Activated CD8-positive, alpha-beta memory T cell treated with anti-CD3 and anti-CD28 coated beads, Interleukin-2, amount 10 ng/mL, durations not matched to agents 7 days and 5 days (primary cell): ENCODE measurements at places on chromosomes 1 and 21. TPM values are rescaled to one million over a fixed set of nuclear protein-coding genes. Genes with fewer than 3 reads are reported as not detected.

CRB1 gene
- total RNA-seq: not detected

DENND2D gene
- 209 TPM for total RNA-seq

RGS1 gene
- total RNA-seq: 35.7 TPM

CACHD1 gene
- total RNA-seq: 0.07 TPM

PCP4L1 gene
- total RNA-seq: not detected

NPR1 gene
- total RNA-seq: 0.05 TPM

SKI gene
- total RNA-seq: 35.0 TPM

FCRL6 gene
- total RNA-seq: 0.61 TPM

DNA sequence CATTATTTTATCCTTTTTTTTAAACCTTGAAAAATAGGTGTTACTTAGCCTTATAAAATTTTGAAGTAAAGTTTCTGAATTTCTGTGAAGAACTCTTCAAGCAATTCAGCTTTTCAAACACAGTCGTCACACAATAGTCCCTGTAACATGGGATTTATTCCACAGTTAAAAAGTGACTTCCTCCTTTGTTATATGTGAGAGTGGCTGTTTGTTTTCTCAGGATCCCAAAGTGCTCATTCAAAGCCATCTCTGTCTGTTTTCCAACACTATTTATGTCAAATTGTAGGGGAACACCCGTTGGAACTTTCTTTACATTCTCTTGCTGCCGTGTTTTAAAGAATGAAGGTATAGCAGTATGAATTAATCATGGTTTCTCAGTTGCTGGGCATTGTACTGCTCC lies 80.8 kb upstream of the GPR52 start:
- peaks cover 6% of the 10 kb centered on the region for H3K36me3 ChIP-seq
- H3K4me1 ChIP-seq: no peaks in the 10 kb centered on the region
- H3K27me3 ChIP-seq: no peaks in the 10 kb centered on the region
- DNase-seq: no peak
- no peak overlapping the region for H3K27ac ChIP-seq

- no peaks in the 10 kb centered on the region for H3K27me3 ChIP-seq
- H3K36me3 ChIP-seq: peaks cover 22% of the 10 kb centered on the region
- no peak for DNase-seq
- no peak overlapping the region for H3K27ac ChIP-seq
Observed at GRCh38 chr21:37452227-37452626, 85.7 kb downstream of the DYRK1A start.

DNA sequence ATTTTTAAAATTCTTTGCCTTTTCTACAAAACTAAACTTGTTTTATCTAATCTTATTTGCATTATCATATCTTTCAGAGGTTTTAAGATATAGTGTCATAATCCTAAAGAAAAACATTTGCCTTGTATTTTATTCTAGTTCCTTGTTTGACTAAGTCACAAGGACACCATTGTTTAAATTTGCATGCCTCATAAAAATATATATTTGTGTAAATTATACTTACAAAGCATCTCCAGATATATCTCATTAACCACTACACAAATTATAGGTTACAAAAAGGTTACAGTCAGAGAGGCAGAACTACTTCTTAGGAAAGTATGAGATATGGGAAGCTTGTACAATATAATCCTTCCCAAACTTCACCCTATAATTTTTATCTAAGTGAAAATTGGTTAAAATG lies 4.2 kb upstream of the RGS13 start:
- H3K27ac ChIP-seq: no peak overlapping the region
- no peak for DNase-seq
- H3K27me3 ChIP-seq: peaks cover 16% of the 10 kb centered on the region
- no peak overlapping the region for H3K4me3 ChIP-seq
- no peaks in the 10 kb centered on the region for H3K4me1 ChIP-seq
- H3K36me3 ChIP-seq: no peaks in the 10 kb centered on the region

DNA sequence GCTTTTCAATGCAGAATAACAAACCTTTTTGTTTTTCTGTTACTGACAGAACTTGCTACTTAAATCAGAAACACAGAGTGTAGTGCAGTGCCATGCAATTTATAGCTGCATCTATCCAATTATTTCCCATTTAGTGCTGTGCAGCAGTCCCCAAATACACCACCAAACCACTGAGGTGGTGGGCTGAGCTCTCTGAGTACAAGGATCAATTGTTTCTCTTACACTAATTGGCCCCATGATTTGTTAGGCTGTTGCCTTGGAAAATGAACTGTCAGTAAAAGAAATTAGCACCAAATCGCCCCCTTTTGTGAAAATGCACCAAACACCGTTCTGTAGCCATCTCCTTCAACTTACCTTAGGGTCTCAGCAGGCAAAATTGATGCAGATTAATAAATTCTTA lies 118.9 kb upstream of the C8B start:
- H3K27me3 ChIP-seq: no peaks in the 10 kb centered on the region
- no peak overlapping the region for H3K27ac ChIP-seq
- no peak overlapping the region for H3K4me3 ChIP-seq
- no peaks in the 10 kb centered on the region for H3K4me1 ChIP-seq
- DNase-seq: no peak

DNA sequence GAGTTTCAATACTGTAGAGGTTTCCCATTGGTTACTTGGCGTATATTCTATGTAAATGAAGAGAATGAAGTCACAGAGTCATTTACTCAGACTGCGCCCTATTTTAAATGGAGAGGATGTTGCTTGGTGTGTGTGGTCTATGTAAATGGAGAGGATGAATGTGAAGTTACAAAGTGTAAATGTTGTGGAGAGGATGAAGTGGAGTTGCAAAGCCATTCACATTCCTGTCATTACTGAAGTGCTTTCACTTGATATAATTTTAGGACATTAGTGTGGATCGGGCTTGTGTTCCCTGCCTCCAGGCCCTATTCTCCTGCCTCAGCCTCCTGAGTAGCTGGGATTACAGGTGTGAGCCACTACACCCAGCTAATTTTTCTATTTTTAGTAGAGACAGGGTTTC lies 99.4 kb upstream of the CACYBP start:
- H3K27me3 ChIP-seq: no peaks in the 10 kb centered on the region
- H3K4me3 ChIP-seq: no peak overlapping the region
- peaks cover 50% of the 10 kb centered on the region for H3K36me3 ChIP-seq
- no peak for DNase-seq
- no peak overlapping the region for H3K27ac ChIP-seq
- no peaks in the 10 kb centered on the region for H3K4me1 ChIP-seq

GRCh38 chr1:226872437-226872836 lies 2.0 kb downstream of the PSEN2 start:
- H3K4me3 ChIP-seq: no peak overlapping the region
- H3K27me3 ChIP-seq: peaks cover 3% of the 10 kb centered on the region
- DNase-seq: peak; percentile 30
- no peak overlapping the region for H3K27ac ChIP-seq
- H3K4me1 ChIP-seq: peaks cover 20% of the 10 kb centered on the region

GRCh38 chr1:180092931-180093650 lies 61.6 kb upstream of the QSOX1 start:
- no peaks in the 10 kb centered on the region for H3K27me3 ChIP-seq
- H3K36me3 ChIP-seq: peaks cover 55% of the 10 kb centered on the region
- no peak overlapping the region for H3K27ac ChIP-seq
- no peak for DNase-seq
- H3K4me1 ChIP-seq: peaks cover 2% of the 10 kb centered on the region

GRCh38 chr1:20291645-20292084 lies 990 bp downstream of the VWA5B1 start:
- DNase-seq: no peak
- H3K36me3 ChIP-seq: no peaks in the 10 kb centered on the region
- no peak overlapping the region for H3K27ac ChIP-seq
- peak overlapping the region; percentile 12 for H3K4me3 ChIP-seq

GRCh38 chr21:20789729-20790500 lies 208.3 kb upstream of the NCAM2 start:
- DNase-seq: no peak
- no peak overlapping the region for H3K4me3 ChIP-seq
- no peak overlapping the region for H3K27ac ChIP-seq
- H3K36me3 ChIP-seq: no peaks in the 10 kb centered on the region
- H3K4me1 ChIP-seq: no peaks in the 10 kb centered on the region

GRCh38 chr1:203471841-203472240 lies 3.8 kb upstream of the PRELP start:
- H3K4me1 ChIP-seq: no peaks in the 10 kb centered on the region
- H3K36me3 ChIP-seq: no peaks in the 10 kb centered on the region
- DNase-seq: no peak
- H3K27ac ChIP-seq: no peak overlapping the region

DNA sequence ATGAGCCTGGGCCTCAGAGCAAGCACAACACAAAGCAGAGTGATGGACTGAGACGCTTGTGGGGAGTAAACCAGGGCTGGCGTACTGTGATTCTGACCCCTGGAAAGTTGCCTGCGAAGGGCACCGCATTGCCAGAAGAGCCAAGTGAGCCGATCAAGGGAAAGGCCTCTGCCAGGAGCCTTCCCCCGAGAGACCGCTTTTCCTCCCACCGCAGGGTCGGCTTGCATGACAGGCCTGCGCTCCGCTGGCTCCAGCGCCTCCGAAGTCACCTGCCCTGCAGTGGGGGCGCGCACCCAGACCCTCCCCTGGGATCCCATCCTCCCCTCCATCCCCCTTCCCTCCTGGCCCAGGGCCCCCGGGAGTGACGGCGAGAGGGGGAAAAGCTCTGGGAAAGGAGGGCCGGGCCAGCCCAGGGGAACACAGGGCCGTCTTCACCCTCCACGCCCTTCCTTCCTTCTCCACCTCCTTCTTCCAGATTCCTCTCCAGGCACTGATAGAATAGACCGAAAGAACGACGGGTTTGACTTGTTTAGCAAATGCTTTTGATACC lies 165.0 kb downstream of the TRIM33 start:
- peaks cover 6% of the 10 kb centered on the region for H3K36me3 ChIP-seq
- peaks cover 44% of the 10 kb centered on the region for H3K4me1 ChIP-seq
- no peak for DNase-seq
- H3K27me3 ChIP-seq: no peaks in the 10 kb centered on the region
- H3K4me3 ChIP-seq: peak overlapping the region; percentile 70

DNA sequence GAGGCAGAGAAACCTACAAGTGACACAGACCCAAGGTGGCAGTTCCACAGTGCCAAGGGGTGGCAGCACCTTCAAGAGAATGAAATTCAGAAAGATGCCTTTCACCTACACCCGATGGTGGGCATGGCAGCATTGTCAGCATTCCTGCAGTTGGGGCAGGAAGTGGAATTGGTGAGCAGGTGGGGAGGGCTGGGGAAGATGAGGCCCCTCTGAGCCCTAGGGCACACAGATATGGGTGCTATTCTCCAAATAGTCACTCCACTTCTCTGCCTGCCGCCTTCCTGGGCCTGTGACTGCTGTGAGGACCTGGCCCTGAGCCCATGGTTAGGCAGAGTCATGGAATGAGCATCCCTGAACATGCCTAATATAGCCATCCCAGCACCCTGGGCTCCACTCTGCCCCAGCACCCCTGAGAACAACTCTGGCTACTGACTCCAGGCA lies 8.3 kb downstream of the SHISA4 start:
- H3K4me3 ChIP-seq: no peak overlapping the region
- peaks cover 12% of the 10 kb centered on the region for H3K4me1 ChIP-seq
- H3K27ac ChIP-seq: no peak overlapping the region

DNA sequence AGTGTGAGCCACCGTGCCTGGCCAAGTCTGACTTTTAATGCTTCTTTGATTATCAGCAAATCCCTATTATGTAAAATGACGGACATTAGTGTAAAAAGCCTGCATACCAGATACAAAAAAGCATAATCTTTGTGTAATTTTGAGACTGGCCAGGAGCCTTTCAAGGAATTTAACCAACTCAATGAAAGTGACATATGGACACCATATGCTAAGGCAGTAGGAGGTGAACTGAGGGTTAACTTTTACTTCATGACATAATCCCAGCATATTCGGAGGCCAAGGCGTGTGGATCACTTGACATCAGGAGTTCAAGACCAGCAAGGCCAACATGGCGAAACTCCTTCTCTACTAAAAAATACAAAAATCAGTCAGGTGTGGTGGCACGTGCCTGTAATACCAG lies 94.6 kb downstream of the EIF4G3 start:
- H3K36me3 ChIP-seq: peaks cover 34% of the 10 kb centered on the region
- no peak overlapping the region for H3K4me3 ChIP-seq
- no peak for DNase-seq
- H3K27ac ChIP-seq: no peak overlapping the region

- H3K27ac ChIP-seq: no peak overlapping the region
- no peaks in the 10 kb centered on the region for H3K36me3 ChIP-seq
- no peak for DNase-seq
- H3K4me3 ChIP-seq: no peak overlapping the region
Observed at GRCh38 chr1:2376931-2377672, 14.3 kb downstream of the MORN1 start.

DNA sequence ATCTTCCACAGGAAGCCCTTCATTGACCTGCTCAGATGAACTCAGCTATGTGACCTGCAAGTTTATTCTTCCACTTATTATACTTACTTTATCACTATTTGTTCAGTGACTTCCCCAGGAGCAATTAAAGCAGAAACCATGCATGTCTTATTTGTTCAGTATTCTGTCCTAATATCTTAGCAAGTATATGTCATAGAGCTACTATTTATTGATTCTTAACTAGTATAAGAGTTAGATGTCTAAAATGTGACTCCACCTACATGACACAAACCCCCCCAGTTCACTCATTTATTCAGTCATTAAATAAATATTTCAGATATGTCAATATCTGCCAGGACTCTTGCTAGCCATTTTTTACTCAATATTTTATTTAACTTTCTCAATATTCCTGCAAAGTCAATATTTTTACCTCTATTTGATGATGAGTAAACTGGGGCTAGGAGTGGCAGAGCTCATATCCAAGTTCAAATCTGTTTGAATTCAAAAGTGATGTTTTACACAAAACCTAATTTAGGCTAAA lies 469.0 kb upstream of the USP24 start:
- H3K27ac ChIP-seq: no peak overlapping the region
- H3K4me1 ChIP-seq: no peaks in the 10 kb centered on the region
- no peak for DNase-seq
- H3K36me3 ChIP-seq: no peaks in the 10 kb centered on the region
- no peaks in the 10 kb centered on the region for H3K27me3 ChIP-seq
- H3K4me3 ChIP-seq: no peak overlapping the region

GRCh38 chr1:115430441-115431158 lies 92.6 kb upstream of the NGF start:
- no peak for DNase-seq
- H3K27ac ChIP-seq: no peak overlapping the region
- no peaks in the 10 kb centered on the region for H3K27me3 ChIP-seq
- H3K4me1 ChIP-seq: no peaks in the 10 kb centered on the region
- H3K4me3 ChIP-seq: no peak overlapping the region

DNA sequence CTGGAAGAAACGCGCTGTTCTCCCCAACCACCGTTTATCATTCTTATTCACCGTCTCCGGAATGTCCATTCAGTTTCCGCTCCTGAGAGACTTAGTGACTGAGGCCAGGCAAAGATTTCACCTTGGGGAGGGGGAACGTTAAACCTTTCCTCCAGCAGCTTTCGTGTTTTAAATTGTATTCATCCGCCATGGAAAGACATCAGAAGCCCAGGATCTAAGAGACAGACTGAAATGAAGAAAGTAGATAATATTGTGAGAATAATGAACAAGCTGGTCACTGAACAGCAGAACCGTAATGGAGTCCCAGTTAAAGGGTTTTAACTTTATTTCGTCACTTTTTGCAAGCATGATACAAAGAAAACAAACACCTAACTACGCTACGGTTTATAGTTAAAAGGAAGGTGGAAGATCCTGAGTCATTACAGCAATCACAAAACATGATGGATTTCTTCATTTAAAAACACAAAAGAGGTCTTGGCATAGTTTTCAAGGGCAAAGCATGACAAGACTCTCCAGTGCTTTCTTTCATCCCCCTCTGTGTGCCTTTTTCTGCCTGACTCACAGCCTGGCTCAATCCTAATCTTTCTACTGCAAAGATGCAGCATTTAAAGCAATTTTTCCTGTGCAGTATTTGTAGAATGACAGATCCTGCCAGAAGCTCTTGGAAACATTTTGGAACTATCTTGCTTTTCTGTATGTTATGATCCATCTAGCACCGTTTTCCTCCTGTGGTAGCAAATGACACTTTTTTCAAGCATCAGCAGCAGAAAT lies 722 bp upstream of the SLC19A2 start:
- peak overlapping the region; percentile 79 for H3K27ac ChIP-seq
- peaks cover 49% of the 10 kb centered on the region for H3K4me1 ChIP-seq
- H3K27me3 ChIP-seq: no peaks in the 10 kb centered on the region
- H3K36me3 ChIP-seq: peaks cover 2% of the 10 kb centered on the region
